ENCODE measurements at places on chromosomes 1 and 21. TPM values are rescaled to one million over a fixed set of nuclear protein-coding genes. Genes with fewer than 3 reads are reported as not detected.

The PROK1 gene
- not detected for total RNA-seq

The GPATCH3 gene
- 12.2 TPM for total RNA-seq

The VCAM1 gene
- not detected for total RNA-seq

The METTL13 gene
- 71.2 TPM for total RNA-seq

The FAM72C gene
- 4.1 TPM for total RNA-seq
